NCI-H187 treated with DMSO at 0.1 percent for 48 hours (cell line): ENCODE measurements at places on chromosomes 3 and 15.
A peak's percentile ranks its signal among the peaks of the same experiment; 100 is the strongest.

DNA sequence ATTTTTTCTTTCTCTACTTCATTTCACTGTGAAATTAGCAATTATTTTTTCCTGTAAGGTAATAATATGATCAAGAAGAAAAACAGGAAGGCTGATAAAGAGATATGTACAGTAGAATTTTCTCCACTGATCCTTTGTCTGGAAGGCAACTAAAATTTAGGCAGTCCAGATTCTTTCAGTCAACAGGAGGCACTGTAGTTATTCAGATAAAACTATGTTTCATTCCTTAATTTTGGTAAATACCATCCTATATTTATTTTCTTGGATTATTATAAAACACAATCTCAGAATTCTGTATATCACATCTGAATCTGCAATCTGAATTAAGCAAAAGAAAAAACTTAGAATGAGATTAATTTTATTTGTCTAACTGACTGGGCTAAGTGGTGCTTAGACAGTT is 343.2 kb downstream of the LSAMP start:
- no peak for DNase-seq

GRCh38 chr15:55248895-55249294 is 40.7 kb downstream of the RAB27A start:
- DNase-seq, result no peak

DNA sequence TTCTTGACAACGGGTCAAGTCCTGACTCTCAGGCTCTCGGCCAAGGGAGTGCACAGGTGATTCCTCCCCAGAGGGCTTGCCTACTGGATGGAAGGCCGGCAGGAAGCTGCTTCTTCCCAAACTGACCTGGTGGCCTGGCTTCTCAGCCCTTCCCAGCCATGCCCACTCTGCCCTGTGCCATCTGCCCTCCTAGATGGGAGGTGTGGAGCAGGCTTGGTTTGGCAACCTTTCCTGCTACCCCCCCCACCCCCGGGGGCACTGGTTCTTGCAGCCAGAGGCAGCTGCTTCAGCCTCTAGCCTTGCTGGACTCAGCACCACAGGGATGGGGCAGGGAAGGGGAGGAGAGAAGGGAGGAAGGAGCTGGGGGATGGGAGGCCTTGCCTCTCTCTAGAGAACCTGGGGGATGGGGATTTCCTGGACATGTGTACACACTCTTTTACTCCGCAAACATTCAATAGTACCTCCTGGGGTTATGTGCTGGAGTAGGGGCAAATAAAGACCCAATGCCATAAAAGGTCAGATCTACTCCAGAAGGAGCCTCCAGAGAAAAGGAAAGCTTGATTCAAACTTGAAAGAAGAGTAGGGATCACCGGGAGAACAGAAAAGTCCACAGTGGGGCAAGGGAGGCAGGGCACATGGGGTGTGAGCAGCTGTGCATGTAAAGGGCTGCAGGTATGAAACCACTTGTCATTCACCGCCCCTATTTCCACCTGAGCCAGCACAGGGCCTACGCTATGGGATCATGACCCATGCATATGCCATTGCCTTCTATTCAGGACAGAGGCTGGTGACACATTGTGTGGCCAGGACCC is 4.2 kb upstream of the DAPK2 start:
- DNase-seq, result no peak

GRCh38 chr15:43118829-43119228 is 13.0 kb upstream of the UBR1 start:
- DNase-seq, result no peak

DNA sequence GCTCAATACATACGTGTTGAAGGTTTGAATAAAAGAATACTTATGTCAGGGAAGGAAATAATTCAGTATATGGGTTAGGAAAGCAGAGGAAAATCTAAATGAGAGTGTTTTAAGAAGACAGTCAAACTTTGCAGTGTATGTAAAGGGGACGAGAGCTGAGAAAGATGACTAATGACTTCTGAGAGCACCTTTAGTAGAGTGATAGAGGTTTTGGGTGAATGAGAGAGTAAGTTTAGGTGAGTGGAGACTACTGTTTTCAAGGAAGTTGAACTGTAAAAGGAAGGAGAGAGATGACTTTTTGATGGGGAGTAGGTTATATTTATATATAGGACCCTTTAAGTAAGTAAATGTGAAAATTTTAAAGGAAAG is 9.4 kb downstream of the TBC1D23 start:
- DNase-seq, result no peak

DNA sequence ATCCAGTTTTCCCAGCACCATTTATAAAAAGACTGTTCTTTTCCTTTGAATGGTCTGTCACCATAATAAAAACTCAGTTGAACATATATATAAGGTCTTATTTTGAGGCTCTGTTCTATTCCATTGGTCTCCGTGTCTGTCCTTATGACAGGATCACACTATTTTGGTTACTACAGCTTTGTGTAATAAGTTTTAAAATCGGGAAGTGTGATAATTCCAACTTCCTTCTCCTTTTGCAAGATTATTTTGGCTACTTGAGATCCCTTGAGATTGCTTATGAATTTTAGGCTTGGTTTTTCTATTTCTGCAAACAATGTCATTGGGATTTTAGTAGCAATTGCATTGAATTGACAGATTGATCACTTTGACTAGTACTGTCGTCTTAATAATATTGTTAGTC is 35.7 kb downstream of the SACM1L start:
- DNase-seq, result no peak

DNA sequence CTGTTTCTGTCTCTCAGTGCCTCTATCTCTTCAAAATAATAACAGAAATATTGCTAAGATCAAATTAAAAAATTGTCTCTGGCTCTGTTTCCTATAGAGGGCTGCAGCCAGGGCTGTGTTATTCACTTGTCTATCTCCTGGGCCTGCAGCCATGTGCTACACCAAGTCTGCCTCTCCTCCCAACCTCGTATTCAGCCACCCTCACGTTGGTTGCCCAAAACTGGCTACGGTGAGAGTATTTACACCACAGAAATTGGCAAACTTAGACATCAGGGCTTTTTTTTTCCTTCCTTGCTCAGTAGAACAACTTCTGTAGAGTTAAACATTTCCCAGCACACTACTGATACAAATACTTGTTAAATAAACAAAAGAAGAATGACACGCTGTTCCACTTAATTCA is 320.9 kb upstream of the ICE2 start:
- DNase-seq, result no peak

GRCh38 chr15:31598620-31599019 is 272.0 kb downstream of the KLF13 start:
- peak; percentile 21 for DNase-seq

- DNase-seq, result no peak
These were observed 529.8 kb upstream of the NAALADL2 start for GRCh38 chr3:174329321-174329720.

GRCh38 chr3:87696124-87697013 is 362.4 kb downstream of the CGGBP1 start:
- DNase-seq, result no peak

DNA sequence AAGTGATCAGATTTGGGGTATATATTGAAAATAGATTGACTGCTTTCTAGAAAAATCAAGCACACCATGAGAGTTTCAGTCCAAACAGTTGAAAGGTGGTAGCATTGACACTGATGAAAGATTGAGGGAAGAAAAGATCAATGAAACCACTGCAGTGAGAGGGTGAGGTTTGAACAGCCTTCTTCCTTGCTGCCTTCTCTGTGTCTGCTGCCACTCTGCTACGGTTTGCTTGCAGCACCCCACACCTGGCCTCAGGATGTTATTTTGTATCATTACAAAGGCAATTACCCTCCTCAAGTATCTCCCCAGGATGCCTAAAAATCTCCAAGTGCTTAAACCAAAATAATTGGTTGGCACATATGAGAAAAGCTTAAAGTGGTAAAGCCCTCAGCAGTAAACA is 683.6 kb upstream of the ARPP21 start:
- DNase-seq, result no peak

DNA sequence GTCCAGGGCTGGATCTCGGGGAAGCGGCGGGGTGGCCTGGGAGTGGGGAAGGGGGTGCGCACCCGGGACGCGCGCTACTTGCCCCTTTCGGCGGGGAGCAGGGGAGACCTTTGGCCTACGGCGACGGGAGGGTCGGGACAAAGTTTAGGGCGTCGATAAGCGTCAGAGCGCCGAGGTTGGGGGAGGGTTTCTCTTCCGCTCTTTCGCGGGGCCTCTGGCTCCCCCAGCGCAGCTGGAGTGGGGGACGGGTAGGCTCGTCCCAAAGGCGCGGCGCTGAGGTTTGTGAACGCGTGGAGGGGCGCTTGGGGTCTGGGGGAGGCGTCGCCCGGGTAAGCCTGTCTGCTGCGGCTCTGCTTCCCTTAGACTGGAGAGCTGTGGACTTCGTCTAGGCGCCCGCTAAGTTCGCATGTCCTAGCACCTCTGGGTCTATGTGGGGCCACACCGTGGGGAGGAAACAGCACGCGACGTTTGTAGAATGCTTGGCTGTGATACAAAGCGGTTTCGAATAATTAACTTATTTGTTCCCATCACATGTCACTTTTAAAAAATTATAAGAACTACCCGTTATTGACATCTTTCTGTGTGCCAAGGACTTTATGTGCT is 527 bp downstream of the B2M start:
- no peak for DNase-seq

DNA sequence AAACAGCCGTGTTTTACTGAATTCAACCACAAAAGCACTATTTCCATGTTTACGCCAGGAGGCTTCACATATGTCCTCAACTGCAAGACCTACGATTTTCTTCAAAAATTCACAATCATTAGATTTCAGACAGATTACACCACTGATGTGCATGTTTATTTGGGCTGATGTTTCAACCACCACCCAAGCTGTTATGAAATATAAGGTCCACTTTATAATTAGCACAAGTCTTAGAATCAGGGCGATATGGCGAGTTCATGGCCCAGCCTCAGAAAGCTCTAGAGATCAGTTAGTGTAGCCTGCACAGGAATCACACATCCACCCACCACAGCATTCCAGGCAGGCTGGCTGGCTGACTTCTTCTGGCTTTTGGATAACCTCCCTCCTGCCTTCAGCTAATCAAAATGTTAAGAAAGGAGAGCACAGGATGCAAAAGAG is 15.4 kb downstream of the SH3BP5 start:
- DNase-seq, result no peak

- no peak for DNase-seq
These were observed 13.6 kb upstream of the SLCO3A1 start for GRCh38 chr15:91839867-91840266.

- DNase-seq, result no peak
These were observed 41.3 kb downstream of the CMTM7 start for GRCh38 chr3:32432711-32433530.

- DNase-seq, result no peak
These were observed 24.6 kb upstream of the RSL24D1 start for GRCh38 chr15:55221090-55222011.

GRCh38 chr3:5389057-5389456 is 201.6 kb downstream of the EDEM1 start:
- no peak for DNase-seq

DNA sequence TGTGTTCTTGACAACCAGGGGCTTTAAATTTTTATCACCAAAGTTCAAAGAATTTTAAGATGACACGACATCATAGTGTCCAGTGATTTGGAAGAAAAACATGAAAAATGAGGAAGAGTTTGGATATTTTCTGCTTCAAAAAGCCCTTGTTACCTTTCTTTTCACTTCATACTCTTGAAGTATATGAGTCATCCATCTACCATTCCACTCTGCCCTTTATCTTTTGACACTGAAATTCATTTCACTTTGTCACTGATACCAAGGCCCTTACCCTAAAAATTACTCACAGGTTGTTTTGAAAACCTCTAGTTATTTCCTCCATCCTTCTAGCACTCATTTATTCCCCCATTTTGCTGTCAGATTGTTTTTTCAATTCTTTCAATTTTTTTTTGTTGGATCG is 42.7 kb downstream of the OR5H15 start:
- DNase-seq, result no peak

DNA sequence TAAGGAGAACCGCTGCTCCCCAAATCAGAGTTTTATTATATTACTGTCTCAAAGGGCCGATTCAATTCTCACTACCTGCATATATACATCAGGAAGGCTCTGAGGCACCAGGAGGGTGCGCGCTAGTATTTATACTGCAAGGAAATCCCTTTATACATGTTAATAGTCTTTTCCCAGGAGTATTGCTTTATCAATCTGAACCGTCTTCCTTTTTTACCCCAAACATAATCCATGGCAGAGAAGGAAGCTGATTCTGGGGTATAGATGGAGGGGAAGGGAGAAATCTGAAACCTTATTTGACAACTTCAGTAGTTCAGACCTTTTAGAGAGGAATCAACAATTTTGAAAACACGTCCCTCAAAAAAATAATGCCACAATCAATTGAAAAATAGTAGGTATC is at the start of gene POU1F1:
TSS of gene POU1F1 (minus strand) at position 101 of the 400 bp plus-strand sequence. CDS start 122 bp downstream, outside the sequence.
- DNase-seq, result no peak

- DNase-seq, result no peak
These were observed 20.5 kb downstream of the TIGIT start for GRCh38 chr3:114314282-114314681.

GRCh38 chr3:157420606-157421130 is 16.0 kb upstream of the PTX3 start:
- no peak for DNase-seq

GRCh38 chr15:63512148-63512547 is 7.8 kb downstream of the USP3 start:
- DNase-seq, result no peak

- DNase-seq, result no peak
These were observed 119.3 kb downstream of the LRRK1 start for GRCh38 chr15:101038327-101039003.

GRCh38 chr15:47870300-47870955 is 153.1 kb downstream of the SEMA6D start:
- no peak for DNase-seq

DNA sequence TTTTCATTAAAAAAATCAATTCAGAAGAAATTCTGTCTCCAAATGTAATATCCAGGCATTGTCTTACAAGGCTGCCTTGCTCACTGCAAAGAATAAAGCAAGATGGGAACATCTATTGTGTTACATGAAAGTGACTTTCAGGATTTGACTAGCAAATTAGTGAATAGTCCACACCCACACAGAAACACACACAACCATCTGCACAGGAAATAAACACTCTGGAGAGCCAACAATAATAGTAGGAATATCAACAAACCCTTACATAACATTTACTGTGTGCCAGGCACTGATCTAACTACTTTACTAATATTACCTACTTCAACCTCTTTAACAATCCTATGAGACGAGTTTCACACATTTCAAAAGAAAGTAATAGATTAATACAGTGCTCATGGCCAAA is 28.9 kb upstream of the ZNF385D start:
- DNase-seq, result no peak

GRCh38 chr3:13276438-13277195 is 143.5 kb downstream of the NUP210 start:
- no peak for DNase-seq
